Tongue (tissue), 3 donors: ENCODE measurements at places on chromosomes 16 and 17. TPM values are rescaled to one million over a fixed set of nuclear protein-coding genes. Genes with fewer than 3 reads are reported as not detected.

DNA sequence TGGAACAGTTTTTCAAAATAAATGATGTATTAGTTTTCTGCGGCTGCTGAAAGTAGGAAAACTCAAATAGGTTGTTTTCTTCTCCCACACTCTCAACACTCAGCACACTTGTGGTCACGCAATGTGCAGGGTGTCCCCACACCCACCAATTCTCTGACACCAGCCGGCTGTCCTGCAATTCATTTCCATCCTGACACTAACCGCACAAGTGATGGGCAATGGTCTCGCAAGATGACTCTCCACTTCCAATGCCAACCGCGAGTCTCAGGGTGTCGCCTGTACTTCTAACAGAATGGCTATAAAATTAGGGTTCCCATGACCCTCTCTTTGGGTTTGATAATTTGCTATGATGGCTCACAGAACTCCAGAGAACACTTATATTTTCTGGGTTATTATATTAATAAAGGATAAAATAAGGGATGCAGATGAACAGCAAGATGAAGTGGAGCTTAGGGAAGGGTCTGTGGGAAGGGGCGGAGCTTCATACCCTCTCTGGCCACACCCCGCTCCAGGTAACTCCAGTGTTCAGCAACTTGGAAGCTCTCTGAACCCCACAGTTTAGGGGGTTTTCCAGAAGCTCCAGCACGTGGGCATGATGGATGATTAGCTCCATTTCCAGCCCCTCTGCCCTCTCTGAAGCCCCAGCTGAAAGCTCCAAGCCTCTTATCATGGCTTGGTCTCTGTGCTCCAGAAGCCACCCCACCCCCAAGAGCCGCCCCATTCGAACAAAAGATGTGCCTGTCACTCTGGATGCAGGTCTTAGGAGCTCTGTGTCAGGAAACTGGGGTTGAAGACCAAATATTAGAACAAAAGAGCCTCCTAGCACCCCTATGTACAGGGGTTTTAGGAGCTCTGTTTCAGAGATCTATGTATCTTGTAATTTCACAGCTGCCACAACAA is 19.8 kb downstream of the TAF1C start:
- no peak for DNase-seq

DNA sequence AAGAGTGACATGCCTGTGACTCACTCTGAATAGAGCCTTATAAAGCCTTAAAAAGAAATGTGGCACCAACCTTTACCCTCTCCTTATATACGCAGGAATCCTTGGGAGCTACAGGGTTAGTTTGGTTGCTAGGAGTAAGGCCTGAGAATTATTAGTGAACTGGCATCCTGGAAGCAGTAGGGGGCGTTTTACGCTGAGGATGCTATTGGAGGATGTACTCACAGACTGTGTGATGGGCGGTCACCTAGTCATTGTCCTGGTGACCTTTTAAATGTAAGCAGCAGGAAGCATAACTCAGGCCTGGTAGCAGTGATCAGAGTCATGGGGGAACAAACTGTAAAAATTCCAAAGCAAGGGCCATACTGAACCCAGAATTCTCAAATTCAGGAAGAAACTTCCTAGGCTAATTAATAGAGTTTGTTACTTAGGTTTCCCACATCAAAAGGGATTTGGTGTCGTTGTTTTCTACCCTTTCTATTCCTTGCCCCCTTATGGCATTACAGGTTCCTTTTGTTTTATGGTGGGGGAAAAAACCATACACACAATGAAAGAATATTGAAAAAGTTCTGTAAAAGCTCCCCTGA is 153.8 kb downstream of the SNX11 start:
- DNase-seq = no peak

- no peak for DNase-seq
Measured at GRCh38 chr17:74110467-74110866, 93.0 kb upstream of the RPL38 start.

DNA sequence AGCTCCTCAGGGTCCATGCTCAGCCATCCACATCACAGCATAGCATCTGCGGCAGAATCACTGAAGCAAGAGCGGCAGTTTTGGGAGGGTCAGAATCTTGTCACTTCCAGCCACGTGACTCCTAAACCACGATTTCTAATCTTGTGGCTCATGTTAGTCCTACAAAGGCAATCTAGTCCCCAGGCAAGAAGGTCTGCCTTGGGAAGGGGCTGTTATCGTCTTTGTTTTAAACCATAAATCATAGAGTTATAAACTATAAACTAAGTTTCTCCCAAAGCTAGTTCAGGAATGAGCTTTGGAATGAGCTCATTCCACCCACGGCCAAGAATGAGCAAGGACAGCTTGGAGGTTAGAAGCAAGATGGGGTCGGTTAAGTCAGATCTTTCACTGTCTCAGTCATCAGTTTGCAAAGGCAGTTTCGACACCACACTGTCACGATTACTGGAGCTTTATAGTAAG is 20.8 kb upstream of the DNAH17 start:
- DNase-seq = no peak

DNA sequence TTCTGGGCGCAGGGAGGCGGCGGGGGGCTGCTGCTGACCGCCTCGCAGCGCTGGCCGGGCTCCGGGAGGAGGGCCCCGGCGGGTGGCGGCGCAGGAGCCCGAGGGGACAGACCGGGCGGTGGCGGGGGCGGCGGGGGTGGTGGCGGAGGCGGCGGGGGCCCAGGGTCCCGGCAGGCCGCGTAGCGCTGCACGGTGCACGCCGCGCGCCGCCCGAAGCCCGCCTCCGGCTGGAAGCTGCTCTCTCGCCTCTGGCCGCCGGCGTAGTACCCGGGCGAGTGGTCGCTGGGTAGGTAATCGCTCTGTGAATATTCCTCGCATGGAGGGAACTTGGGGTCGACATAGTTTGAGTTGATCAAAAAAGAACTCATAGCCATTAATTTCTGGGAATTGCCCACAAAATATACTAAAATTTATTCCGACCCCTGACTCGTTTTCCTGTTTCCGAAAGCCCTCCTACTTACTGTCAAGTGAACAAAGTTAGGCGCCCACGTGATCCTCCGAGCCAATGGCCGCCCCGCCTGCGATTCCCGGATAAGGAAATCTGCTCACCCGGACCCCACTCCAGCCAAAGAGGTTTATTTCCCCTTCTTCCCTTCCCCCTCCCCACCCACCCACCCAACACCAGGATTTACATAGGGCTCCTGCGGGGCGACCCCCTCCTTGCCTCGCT is at the start of gene HOXB4:
Gene HOXB4 (minus strand): TSS at position 405 of the 670 bp plus-strand sequence. CDS start 31 bp downstream, at position 374.
- DNase-seq = peak; percentile 82

Gene KRT33B
- 0.21 TPM for total RNA-seq

- no peak for DNase-seq
Measured at GRCh38 chr16:29698042-29698441, 19.1 kb downstream of the QPRT start.

- no peak for DNase-seq
Measured at GRCh38 chr17:45227101-45227925, 5.6 kb downstream of the FMNL1 start.

GRCh38 chr17:70597774-70598173 is 428.4 kb downstream of the KCNJ2 start:
- DNase-seq = no peak

Gene TBC1D3K
- total RNA-seq = not detected

GRCh38 chr17:57861000-57861789 is 11.4 kb upstream of the MRPS23 start:
- no peak for DNase-seq

GRCh38 chr16:84176192-84177053 is 10.4 kb downstream of the TAF1C start:
- no peak for DNase-seq

DNA sequence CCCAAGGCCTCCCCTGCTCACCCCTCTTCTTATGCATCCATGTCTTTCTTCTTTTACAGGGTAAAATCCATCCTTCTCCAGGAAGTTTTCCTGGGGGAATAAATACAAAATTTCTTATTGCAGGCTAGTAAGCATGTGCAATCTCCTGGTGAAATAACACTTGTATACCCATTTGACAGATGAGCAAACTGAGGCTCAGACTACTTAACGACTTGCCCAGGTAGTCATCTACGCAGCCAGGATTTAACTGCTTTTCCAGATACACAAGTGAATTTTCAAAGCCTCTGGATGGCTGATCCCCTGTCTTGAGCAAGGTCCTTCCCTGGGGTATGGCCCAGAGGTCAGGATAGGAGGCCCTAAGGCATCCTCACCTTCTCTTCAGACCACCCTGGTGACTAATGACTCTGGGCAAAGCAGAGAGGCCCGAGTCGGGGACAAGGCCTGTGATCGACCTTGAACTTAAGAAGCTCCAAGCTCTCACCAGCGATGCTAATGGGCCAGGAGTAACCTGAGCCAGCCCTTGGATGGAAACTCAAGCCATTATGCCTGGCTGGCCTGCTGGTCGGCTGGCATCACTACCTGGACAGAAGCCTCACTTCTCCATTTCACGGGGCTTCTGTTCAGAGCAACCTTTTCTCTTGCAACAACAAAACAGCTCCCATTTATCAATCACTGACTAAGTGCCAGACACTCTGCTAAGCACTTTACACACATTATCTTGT is 33.1 kb downstream of the ZNF423 start:
- no peak for DNase-seq

DNA sequence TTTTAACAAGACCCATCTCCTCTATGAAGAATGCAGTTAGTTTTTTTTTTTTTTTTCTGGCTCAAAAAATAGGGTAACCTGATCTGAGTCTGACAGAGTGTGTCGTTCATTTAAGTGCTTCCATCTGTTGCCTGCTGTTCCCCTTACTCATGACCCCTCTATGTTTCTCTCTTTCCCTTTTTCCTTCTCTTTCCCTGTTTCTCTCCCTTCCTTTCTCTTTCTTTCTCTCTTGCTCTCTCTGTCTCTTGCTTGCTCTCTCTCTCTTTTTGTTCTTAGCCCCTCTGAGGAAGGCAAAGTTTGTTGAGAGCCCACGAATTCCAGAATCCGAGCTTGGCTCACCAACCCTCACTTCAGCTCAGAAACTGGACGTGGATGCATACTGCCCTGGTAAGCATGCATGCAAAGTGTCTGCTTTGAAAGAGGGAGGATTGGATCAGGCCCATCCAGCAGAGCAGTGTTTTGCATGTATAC is 185.0 kb downstream of the TANC2 start:
- peak; percentile 91 for DNase-seq

- DNase-seq = no peak
Measured at GRCh38 chr16:49800876-49801275, 55.0 kb downstream of the ZNF423 start.
